Cerebellum (tissue), 4 donors: ENCODE measurements at places on chromosomes 4 and X. TPM values are rescaled to one million over a fixed set of nuclear protein-coding genes. Genes with fewer than 3 reads are reported as not detected.

- DNase-seq: no peak
Observed at GRCh38 chr4:126486377-126486776, 1146.4 kb upstream of the INTU start.

DNA sequence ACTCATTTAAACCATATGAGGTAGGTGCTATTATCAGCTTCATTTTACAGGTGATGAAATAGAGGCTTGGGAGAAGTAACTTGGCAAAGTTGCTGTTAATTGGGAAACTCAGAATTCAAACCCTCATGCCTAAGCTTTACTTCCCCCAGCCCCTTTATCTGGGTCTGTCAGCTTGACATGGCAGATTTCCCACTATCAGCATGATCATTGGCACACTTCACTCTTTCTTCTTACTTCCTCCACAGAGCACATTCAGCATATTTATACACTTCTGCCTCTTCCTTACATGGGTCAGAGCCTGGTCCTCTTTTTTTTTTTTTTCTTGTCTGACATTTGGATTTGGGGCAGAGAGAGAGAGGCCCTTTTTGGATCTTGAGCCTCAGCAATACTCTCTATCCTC is 56.5 kb upstream of the ARX start:
- DNase-seq: no peak

- DNase-seq: no peak
Observed at GRCh38 chrX:39693298-39693697, 404.5 kb downstream of the BCOR start.

The PNMA5 gene
- 0.82 TPM for total RNA-seq

DNA sequence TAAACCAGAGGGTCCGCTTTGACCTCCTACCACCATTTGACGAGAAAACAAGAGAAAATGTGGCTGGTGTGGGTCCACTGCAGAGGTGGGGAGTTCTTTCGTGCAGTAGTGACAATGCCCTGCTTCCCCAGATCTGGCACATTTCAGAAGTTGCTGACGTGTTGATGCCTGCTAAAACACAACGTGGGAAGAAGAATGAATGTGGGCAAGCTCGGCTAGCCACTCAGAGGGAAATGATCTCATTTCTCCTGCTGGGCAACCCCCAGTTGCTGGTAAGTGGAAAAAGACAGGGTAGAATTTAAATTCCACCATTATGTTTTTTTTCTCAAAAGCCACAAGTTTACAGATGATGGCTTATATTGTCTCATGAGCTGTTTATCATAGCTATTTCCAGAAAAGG is 77.9 kb downstream of the LUZP4 start:
- no peak for DNase-seq

DNA sequence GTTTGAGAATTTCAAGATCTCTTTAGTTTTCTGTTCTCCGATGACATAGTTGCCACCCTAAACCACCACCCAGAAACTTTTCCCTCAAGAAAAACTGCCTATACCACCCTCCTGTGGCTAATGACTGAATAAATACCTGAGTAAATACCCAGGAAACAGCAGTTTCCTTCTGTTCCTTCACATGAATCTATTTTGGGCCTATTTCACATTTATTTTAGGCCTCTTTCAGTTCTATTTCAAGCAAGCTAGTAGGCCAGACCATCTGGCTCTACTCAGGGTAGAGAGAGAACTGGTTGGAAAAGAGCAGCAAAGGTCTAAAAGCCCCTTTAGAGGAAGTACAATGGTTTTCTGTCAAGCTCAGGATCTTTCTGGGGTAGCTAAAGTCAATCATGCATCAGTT is 23.4 kb downstream of the ARHGEF9 start:
- DNase-seq: peak; percentile 29

The USP27X gene
- 8.2 TPM for total RNA-seq

DNA sequence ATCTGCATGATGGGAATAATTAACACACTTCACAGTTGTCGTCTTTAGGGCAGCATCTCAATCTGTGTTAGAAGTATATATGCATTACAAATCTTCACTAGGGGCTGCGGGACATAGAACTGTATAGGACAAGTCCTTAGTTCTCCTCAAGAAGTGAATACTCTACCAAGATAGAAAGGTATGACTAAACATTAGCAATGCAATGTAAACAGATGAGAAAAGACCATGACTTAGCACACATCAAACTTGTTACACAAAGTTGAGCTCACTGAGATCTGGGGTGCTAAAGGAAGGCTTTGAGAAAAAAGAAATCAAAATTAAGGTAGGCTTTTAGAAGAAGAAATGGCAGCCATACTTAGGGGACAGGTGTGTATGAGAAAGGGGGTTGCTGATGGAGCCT is 182.1 kb upstream of the MAP3K15 start:
- DNase-seq: no peak

The SLC10A4 gene
- total RNA-seq: 1.1 TPM

GRCh38 chr4:87574996-87575395 is 33.3 kb upstream of the DSPP start:
- DNase-seq: no peak

The ADGRL3 gene
- 257 TPM for total RNA-seq

The IL21 gene
- total RNA-seq: not detected

GRCh38 chr4:42498040-42498439 is 100.8 kb downstream of the SHISA3 start:
- no peak for DNase-seq

The TBC1D25 gene
- total RNA-seq: 6.8 TPM

- DNase-seq: peak; percentile 3
Observed at GRCh38 chrX:55908661-55909212, 191.2 kb downstream of the RRAGB start.

The SH3RF1 gene
- total RNA-seq: 27.2 TPM

The DGKK gene
- total RNA-seq: 1.3 TPM

DNA sequence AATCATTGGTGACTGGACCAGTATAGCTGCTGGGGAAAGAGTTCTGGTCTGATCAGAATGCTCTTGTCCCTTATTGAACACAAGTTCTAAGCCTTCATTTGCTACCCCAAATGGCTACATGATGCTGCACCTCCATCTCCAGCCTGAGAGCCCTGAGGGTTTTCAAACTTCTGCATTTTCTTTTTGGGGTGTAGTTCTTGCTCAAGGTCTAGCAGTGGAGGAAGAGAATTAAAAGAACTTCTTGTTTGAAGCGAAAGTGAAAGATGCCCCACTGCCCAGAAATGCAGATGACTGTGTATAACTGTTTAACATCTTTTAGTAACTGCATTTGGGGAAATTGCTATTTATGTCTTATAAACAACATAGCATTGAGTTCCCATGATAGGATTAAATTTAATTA is 38.5 kb downstream of the LAMTOR3 start:
- DNase-seq: no peak

- no peak for DNase-seq
Observed at GRCh38 chr4:7609316-7609715, 174.6 kb upstream of the PSAPL1 start.

- no peak for DNase-seq
Observed at GRCh38 chr4:25873632-25874129, 10.9 kb upstream of the SEL1L3 start.

The CXCL5 gene
- total RNA-seq: not detected
